Substantia nigra (tissue), 51 donors: ENCODE measurements at places on chromosomes 13 and 19.

GRCh38 chr19:1942934-1943555, 2.1 kb downstream of the CSNK1G2 start:
- no peak for DNase-seq

- no peak for DNase-seq
Measured at GRCh38 chr13:110070511-110071120, 236.3 kb downstream of the COL4A1 start.

DNA sequence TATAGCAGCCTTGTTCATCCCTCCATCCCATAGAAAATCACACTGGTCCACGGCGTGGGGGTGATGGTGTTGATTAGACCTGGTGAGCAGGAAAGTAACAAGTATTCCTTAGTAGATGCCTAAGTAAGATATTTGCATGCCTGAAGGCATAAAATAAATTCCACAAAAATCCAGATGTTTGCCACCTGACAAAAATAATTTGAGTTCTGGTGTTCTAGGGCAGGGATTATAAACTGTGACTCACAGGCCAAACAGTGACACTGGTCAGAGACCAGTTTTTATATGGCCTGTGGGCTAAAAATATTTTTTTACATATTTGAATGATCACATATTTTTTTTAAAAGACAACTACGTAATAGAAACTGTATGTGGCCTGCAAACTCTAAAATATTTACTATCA, 310.7 kb downstream of the RFC3 start:
- no peak for DNase-seq

DNA sequence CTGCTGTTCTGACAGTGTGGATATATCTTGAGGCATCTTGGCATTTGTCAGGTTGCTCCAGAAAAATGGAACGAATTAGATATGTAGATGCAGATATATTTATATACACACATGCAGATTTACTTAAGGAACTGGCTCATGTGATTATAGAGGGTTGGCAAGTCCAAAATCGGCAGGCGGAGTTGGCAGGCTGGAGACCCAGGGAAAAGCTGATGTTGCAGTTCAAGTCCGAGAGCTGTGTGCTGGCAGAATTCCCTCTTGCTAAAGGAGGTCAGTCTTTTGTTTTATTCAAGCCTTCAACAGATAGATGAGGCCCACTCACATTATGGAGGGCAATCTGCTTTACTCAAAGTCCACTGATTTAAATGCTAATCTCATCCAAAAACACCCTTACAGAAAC, 24.4 kb upstream of the CSNK1A1L start:
- DNase-seq: no peak

- no peak for DNase-seq
Measured at GRCh38 chr13:79853251-79853650, 372.3 kb downstream of the NDFIP2 start.

DNA sequence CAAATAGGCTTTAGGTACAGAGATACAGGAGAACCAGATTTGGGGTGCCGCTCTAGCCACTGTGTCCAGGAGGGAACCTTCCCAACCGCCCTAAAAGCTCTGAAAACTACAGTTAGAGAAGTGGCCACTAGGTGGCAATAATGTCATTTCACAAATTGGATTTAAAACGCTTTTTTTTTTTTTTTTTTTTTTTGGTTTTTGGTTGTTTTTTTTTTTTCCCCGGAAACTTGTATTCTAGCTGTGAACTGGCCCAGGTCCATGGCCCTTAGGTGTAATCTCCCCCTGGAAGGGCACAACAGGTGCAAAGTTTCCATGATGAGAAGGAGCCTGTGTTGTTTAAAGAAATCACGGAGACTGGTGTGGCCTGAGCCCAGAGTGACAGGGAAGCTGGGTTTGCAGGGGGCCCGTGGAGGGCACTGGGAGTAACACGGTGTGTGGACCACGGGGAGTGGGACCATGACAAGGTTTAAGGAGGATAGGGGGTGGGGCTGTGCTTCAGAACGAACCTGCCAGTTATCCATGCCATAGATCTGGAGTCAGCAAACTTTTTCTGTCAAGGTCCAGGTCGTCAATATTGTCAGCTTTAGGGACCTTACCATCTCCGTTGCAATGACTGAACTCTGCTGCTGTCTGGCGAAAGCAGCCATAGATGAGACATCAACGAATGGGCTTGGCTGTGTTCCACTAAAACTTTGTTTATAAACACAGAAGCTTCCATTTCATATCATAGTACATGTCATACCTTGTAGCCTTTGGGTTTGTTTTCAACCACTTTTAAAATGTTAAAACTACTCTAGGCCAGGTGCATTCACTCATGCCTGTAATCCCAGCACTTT, 10.1 kb downstream of the OR1I1 start:
- no peak for DNase-seq

GRCh38 chr13:30607908-30608307, 9.8 kb upstream of the USPL1 start:
- DNase-seq: no peak

DNA sequence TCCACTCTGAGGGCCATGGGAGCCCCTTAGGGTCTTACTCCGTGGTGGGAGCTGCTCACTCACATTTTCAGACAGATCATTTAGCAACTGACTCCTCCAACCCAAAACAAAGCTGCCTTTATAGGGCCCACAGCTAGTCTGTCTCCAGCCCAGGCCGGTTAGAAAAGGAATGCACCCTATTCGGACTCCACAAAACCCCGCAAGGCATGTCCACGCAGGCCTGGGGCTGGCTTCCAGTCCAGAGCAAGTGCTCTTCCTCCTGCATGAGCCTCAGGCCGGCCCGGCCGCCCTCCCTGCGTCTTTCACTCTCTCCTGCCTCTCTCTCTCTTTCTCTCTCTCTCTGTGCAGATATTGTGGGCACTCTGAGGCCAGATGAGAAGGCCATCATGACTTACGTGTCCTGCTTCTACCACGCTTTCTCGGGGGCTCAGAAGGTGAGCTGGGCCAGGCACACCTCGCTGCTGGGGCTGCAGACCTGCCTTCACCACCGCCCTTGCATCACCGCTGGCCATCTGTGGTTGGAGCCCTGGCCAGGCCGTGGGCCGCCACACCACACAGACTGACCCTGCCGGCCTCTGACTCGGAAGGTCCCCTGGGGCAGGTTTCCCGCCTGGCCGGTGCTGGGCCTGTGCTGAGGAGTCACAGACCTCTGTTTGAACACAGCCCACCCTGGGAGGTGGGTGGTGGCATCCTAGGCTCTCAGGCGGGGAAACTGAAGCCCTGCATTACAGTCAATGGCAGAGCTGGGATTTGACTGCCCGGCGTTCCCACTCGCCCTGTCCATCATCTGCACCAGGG, 33.1 kb downstream of the CAPN12 start:
- no peak for DNase-seq

DNA sequence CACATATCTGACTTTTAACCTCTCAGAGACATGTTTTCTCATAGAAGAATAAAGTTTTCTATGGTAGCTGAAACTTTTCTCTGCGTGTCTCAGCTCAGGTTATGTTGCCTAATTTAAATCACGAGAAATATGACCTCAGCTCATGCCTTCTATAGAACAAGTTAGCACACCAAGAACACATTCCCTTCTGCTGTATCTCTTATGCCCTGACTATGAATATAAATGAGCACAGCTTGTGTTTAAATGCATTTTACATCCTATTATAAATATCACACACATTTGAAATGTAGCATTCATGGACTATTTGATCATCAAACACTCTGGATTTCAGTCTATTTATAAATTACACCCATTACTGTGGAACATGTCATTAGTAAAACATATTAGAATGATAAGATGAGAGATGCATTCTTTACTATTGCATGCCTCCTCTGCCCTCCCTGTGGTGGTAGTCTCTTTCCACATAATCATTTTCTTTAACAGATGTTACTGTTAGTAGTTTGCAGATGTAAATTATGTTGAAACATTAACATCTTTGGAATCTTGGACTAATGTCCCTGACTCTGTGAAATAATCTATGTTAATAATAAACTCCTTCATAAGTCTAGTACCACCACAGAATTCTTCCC, 2044.9 kb upstream of the PCDH20 start:
- DNase-seq: no peak

DNA sequence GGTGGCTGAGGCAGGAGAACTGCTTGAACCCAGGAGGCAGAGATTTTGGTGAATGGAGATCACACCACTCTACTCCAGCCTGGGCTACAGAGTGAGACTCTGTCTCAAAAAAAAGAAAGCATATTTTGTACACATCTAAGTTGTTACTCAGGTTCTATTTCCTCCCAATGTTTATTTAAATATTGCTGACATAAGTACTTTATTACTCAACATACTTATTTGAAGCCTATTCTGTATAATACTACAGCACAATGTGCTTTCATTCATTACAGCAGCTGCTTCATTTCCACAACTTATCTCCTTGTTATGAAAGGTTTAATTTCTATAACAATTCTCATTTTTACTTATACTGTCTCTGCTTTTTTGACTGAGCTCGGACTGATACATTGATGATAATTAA, 495.7 kb downstream of the SLITRK1 start:
- no peak for DNase-seq

DNA sequence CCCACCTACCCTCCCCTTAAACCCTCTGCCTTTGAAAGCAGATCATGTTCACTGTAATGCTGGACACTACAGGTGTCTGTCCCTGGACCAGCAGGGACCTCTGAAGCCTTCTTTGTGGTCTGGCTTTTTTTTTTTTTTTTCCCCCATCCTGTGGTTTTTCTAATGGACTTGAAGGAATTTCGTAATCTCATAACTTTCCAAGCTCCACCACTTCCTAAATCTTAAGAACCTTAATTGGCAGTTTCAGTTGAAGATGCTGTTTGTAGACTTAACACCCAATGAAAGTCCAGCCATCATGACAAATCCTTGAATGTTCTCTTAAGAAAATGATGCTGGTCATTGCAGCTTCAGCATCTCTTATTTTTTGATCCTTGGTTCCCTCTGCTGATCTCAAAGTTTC, 45.0 kb upstream of the LRCH1 start:
- DNase-seq: no peak
